ENCODE measurements at places on chromosomes 7 and 10. TPM values are rescaled to one million over a fixed set of nuclear protein-coding genes. Genes with fewer than 3 reads are reported as not detected.

FKBP6 gene
- total RNA-seq: not detected

ANKRD1 gene
- total RNA-seq: not detected

C10orf120 gene
- total RNA-seq: not detected

HMX2 gene
- not detected for total RNA-seq

OR6B1 gene
- total RNA-seq: not detected

TMEM196 gene
- not detected for total RNA-seq

CHAT gene
- not detected for total RNA-seq

PALS2 gene
- total RNA-seq: 29.8 TPM

CUZD1 gene
- 0.59 TPM for total RNA-seq

UPK3BL1 gene
- 11.5 TPM for total RNA-seq

TFEC gene
- under 0.01 TPM for total RNA-seq

UCMA gene
- total RNA-seq: not detected

HOXA13 gene
- total RNA-seq: 0.37 TPM

MCMBP gene
- 78.4 TPM for total RNA-seq

GJD4 gene
- not detected for total RNA-seq

STK17A gene
- 40.4 TPM for total RNA-seq

RELN gene
- 0.39 TPM for total RNA-seq

EEPD1 gene
- 7.7 TPM for total RNA-seq

MYH16 gene
- total RNA-seq: not detected

DNAH11 gene
- total RNA-seq: under 0.01 TPM

NKX2-3 gene
- not detected for total RNA-seq

PCGF5 gene
- 23.1 TPM for total RNA-seq

RBP4 gene
- total RNA-seq: 0.73 TPM

STEAP1 gene
- total RNA-seq: 152 TPM

ORC5 gene
- 28.7 TPM for total RNA-seq

HOXA10 gene
- total RNA-seq: 9.9 TPM

SEMA3C gene
- 191 TPM for total RNA-seq

PLA2G12B gene
- total RNA-seq: not detected

PAX4 gene
- not detected for total RNA-seq

PNLIPRP2 gene
- total RNA-seq: not detected

LGI1 gene
- total RNA-seq: not detected

GPR26 gene
- total RNA-seq: not detected

COL13A1 gene
- 4.3 TPM for total RNA-seq

ITIH5 gene
- 0.20 TPM for total RNA-seq

All from subcutaneous preadipocyte (primary cell).